ENCODE measurements at places on chromosomes 2 and 18.

DNA sequence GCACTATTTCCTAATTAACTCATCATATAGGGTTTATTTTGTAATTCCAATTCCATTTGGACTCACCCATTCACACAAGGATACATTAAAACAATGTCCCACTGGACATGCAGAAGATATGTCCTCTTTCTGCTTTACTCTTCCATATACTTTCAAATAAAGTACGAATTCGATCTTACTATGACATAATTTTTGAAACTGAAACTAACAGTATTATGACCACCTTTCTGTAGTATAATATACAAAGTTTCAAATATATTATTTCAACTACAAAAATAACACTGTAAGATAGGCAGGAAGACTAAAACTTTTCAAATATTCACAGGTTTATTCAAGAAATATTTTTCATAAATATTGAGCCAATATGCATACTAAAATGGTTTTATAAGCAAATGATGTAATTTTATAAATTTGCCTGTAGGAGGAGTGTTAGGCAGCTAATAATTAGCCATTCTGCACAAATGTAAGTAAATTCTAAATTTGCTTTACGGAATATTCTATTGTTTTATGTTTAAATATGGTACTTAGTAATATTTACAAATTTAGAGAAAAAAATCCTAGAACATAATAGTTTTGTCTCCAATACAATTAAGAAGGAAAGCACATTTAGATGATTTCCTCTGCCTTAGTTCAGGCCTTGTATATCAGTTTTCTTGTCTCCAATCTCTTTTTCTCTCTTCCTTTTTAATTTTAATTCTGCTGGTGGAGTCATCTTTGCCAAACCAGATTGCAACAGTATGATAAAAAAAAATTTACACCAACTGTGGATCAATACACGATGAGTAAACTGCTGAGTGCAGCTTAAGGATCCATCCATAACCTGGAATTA is 85.9 kb downstream of the CERKL start:
- DNase-seq, result peak; percentile 51

DNA sequence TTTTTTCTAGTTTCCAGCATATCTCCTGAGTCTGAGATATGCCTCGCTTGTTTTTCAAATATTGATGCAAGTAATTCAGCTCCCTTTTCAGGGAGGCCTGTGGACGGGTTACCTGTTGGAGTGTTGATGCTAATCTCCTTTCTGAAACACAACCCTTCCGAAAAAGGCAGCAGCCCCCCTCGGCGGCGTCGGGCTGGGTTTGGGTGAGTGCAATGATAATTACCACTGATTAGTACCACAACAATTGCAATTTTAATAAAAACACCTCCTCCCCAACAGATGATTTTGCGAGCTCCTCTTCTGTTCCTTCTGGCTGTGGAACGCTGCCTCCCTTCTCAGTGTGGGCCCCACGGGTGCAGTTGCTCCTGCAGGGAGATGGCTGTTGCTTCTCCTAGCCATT is 66.3 kb downstream of the PTGR3 start:
- DNase-seq, result no peak

GRCh38 chr2:26772064-26773001 is 8.2 kb downstream of the SLC35F6 start:
- DNase-seq, result peak; percentile 92

GRCh38 chr2:61714210-61714609 is 139.7 kb downstream of the FAM161A start:
- DNase-seq, result no peak

DNA sequence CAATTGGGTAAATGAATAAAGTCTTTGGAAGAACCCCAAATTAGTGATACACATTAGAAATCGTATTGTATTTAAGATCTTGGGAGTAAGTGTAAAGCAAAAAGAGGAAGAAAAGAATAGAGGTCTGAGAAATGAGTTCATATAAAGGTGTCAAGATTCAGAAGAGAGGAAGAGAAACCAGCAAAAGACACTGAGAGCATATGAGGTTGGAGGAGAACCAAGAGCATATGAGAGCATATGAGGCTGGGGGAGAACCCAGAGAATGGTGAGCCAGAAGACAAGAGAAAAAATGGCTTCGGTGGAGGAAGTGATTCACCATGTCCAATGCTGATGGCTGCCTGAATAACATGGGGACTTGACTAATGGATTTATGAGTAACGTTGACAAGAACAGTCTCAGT is 620.1 kb upstream of the GCFC2 start:
- DNase-seq, result no peak

GRCh38 chr2:99836690-99837605 is 305.4 kb downstream of the AFF3 start:
- DNase-seq, result no peak

- peak; percentile 93 for DNase-seq
These were observed 138.0 kb downstream of the AKAIN1 start for GRCh38 chr18:5058768-5059695.

- no peak for DNase-seq
These were observed 11.8 kb downstream of the GAREM2 start for GRCh38 chr2:26184555-26185303.

GRCh38 chr2:130892793-130893785 is 56.4 kb downstream of the ARHGEF4 start:
- no peak for DNase-seq

GRCh38 chr2:184047536-184047935 is 550.8 kb upstream of the ZNF804A start:
- DNase-seq, result no peak

GRCh38 chr2:9288233-9288632 is 81.6 kb downstream of the ASAP2 start:
- DNase-seq, result no peak

DNA sequence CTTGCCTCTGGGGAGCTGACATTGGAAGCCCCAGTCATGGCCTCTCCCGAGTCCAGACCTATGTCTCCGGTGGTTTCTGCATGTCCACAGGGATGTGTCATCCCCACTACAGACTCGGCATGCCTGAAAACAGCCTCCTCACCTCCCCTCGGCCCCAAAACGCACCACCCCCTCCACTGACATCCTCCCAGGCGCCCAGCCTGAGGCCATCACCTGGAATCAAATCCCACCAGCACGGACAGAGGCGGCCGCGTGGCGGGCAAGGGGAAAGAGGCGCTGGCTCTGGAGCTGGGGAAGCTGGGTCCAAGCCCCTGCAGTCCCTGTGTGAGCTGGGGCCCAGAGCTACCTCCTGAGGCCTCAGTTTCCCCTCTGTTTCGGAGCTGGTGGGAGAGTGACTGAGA is 69.9 kb upstream of the SMAD7 start:
- no peak for DNase-seq

DNA sequence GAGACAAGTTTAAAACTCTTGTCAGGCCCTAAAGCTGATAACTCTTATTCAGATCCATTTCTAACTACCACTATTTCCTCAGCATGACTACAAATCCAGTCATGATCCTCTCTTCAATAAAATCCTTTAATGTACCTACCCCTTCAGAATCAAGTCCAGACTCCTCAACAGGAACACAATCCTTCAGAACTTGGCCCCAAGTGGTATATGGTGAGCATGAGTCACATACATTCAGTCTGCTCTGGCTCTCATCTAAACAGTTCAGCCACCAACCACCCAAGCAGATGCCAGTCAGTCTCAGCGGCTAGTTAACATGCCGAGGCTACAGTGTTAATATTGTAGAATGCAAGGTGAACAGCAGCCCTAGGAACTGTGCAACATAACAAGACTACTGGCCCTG is 9.7 kb downstream of the LMAN2L start:
- DNase-seq, result no peak

DNA sequence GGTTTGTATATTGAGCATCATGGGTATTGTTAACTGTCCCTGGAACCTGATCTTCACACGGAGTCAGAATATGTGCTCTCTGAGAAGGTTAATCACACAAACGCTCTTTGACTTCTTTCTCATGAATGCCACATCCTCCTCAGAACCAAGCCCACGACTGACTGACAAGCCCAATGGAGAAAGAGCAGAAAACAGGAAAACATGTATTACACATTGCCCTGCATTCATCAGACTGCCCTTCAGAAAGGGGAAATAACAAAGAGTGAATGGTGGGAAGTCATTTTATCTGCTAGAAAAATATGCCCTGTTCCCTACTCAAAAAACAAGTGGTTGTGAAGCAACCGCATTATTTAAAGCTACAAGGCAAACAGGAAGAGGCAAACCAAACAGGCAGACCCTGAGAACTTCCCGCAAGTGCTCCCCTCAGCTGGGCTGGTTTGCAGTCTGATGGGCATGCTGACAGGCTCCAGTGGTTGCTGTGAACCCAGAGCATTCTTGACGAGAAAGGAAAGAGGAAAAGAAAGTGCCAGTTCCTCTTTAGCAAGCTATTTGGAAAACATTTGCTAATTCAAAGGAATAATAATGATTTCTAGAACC is 172.9 kb upstream of the SETBP1 start:
- DNase-seq, result peak; percentile 4

- DNase-seq, result no peak
These were observed 198.2 kb downstream of the PRKCE start for GRCh38 chr2:45849491-45850283.

- no peak for DNase-seq
These were observed 572.0 kb upstream of the ZEB2 start for GRCh38 chr2:145091967-145092366.

GRCh38 chr2:164187121-164187520 is 434.2 kb downstream of the GRB14 start:
- no peak for DNase-seq

DNA sequence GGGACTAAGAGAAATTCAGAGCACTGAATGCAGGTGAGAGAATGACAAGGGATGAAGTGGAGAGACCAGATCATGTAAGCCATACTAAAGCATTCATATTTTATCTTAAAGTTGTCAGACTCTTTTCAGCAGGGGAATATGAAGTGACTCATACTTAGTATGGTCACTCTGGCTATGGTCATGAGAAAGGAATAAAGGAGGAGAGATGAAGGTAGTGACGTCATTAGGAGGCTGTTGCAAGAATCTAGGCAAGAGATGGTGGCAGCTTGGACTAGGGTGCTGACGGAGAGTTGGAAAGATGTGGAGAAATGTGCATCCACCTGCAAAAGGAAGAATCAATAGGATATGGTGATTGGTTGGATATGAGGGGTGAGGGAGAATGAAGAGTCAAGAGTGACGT is 203.2 kb upstream of the ACVR2A start:
- no peak for DNase-seq

GRCh38 chr2:150100834-150101233 is 386.6 kb downstream of the RND3 start:
- DNase-seq, result no peak

GRCh38 chr2:25372405-25373268 is 30.9 kb upstream of the DNMT3A start:
- peak; percentile 71 for DNase-seq

GRCh38 chr2:168416555-168416954 is 39.5 kb upstream of the CERS6 start:
- no peak for DNase-seq

DNA sequence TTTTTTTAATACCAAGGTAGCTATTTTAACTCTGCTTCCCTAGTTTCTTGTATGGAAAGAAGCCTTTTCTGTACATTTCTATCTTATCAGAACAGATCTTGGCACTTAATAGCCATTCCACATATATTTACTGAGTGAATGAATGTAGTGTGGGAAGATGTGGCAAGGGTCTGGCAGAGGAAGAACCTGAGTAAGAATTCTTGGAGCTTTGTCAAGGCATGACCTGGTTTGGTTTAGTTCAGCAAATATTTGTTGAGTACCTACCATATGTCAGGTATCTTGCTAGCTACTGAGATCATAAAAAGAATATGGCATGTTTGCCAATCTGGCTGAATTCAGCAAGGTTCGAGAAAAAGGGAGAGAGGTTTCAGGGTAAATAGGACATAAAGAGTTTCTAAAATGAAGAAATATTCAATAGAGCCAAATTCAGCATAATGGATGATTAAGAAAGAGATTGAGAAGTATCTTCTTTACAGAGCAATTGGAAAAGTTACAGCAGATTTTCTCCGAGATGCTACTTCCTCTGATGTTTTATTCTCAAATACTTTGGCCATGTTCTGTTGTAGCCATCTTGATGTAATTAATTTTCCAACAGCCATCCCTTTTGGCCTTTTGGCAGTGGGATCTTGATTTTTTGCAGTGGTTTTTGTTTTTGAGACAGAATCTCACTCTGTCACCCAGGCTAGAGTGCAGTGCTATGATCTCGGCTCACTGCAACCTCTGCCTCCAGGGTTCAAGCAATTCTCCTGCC is 21.7 kb upstream of the MEP1B start:
- no peak for DNase-seq

- no peak for DNase-seq
These were observed 363.1 kb downstream of the LPIN1 start for GRCh38 chr2:12109363-12110017.

DNA sequence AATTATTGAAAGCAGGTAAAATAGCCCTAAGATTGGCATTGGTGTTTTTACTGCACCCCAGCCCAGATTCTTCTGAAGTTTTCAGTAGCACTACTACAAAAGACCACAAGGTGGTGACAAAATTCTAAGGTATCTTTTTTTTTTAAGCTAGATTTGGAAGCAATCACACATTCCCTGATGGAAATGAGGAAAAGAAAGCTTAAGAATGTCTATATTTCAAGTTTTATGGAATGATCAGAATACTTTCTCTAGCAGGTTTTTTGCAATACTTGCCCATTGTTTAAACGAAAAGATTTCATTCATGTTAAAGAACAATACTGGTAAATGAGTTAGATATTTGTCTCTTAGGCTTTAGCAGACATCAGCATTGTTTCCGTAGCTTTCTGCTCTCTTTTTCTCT is 32.1 kb upstream of the ZNF638 start:
- peak; percentile 22 for DNase-seq

DNA sequence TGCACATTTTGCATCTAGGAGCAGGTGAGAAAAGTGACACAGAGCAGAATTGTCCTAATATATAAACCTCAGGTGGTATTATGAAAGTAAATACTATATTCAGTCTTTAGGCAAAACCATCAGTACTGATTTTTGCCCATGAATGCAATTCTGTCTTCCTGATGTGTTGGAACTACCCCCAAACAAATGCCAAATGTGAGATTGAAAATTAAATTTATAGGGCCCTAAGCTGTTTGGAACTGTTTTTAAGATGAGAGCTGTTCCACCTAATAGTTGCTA is 115.2 kb downstream of the SH3RF3 start:
- no peak for DNase-seq

DNA sequence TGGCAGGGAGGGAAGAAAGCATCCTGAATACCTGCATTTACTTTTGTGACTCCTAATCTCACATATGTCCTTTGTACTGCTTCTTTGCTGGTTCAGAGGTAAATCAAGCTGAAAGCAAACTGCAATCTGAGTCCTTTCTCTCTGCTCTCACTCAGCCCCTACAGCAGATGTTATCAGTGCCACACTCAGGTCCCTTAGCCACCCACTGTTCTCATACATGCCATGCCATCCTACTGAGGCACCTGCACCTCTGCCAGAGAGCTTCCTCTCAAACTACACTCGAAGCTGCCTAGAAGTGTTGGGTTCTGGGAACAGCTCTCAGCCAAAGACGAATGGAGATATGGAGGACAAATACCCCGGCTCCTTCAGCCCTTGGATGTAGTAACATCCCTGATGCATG is 244.5 kb downstream of the TXNL1 start:
- no peak for DNase-seq

DNA sequence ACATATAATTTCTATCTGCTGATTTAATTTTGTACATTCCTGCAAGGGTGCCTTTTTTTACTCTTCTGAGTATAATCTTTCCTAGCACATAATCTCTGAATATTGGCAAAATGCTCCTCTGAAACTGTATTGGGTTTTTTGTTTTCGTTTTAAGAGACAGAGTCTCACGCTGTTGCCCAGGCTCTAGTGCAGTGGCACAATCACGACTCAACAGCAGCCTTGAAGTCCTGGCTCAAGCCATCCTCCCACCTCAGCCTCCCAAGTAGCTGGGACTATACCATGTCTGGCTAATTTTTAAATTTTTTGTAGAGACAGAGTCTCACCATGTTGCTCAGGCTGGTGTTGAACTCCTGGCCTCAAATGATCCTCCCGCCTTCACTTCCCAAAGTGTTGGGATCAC is 104.9 kb downstream of the SPTBN1 start:
- no peak for DNase-seq

GRCh38 chr18:21270453-21270852 is 28.4 kb downstream of the GREB1L start:
- no peak for DNase-seq
